ENCODE measurements at places on chromosomes 2 and 18. TPM values are rescaled to one million over a fixed set of nuclear protein-coding genes. Genes with fewer than 3 reads are reported as not detected.
A peak's percentile ranks its signal among the peaks of the same experiment; 100 is the strongest.

INPP5D gene
- total RNA-seq = 0.98 TPM

DNA sequence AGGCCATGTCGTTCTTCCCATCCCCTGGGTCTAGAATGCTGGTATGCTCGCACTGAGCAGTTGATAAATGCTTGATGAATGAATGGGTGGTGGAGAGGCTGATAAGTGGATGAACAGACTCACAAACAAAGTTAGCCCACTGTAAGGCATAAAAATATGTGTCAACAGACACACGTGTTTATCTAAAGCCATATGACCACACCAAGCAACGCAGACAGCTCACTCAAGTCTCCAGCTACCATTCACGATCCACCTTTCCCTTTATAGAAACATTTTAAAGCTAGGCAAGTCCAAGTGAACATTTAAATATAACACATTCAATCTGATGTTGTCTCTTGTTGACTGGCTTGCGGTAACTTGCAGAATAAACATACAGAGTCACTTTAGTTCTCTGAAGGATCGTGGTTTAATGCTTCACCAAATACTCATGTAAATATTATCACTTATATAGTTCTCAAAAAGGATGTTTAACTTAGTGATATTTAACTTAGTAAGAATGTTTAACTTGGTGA, 105.5 kb downstream of the NOL10 start:
- no peak for DNase-seq

GRCh38 chr2:182435754-182436153, 8.9 kb upstream of the PDE1A start:
- peak; percentile 67 for DNase-seq

DNA sequence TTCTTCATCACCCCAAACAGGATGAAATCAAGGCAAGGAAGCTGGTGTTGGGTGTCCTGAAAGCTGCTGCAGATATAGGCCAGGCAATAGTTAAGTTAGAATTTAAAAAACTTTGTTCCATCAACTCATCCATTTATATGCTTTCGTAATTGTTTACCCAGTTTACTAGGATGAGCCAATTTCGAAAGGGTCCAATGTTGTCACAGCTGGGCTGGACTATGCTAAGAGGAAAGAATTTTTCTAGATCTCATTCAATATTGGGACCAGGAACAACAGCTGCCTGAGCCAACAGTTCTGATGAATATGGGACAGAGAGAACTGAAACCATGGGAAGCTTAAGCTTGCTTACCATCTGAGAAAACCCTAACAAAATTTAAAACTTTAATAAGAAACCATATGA, 21.6 kb upstream of the SP3 start:
- DNase-seq = no peak

MC2R gene
- not detected for total RNA-seq

DNA sequence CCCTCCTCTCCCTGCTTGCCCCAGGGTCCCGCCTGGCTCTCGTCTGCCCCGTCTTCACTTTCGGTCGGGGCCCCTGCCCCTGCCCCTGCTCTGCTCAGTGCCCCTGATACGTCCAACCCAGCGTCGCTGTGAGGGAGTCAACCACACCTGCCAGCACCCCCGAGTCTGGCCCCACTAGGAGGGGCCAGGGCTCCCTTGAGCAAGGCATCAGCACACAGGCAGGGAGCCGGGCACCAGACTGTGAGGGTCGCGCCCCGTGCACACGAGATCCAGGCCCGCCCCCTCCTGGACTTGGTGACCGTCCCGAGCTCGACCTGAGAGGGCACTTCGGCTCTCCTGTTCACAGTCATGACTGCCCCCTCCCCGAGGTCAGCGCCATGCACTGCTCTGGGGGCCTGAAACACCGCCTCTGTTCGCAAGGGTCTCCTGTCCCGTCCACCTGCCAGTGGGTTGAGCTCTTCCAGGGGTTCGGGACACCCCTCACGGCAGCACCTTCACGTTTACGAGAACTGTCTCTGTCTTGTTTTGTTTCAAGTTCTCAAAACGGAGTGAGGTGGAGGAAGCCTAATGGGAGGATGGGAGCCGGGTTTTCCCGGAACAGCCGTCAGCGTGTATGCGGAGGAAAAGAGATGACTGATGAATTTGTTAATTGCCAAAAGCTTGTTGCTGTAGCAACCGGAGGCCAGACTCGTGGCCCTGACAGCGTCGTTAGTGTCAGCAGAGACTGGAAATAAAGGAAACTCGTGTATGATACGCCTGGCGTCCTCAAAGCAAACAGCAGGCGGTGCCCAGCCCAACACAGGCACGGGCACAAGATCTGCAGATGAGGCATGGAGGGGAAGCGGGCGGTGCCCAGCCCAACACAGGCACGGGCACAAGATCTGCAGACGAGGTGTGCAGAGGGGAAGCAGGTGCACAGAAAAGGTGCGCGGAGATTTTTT, 48.2 kb upstream of the KCNG2 start:
- no peak for DNase-seq

DNA sequence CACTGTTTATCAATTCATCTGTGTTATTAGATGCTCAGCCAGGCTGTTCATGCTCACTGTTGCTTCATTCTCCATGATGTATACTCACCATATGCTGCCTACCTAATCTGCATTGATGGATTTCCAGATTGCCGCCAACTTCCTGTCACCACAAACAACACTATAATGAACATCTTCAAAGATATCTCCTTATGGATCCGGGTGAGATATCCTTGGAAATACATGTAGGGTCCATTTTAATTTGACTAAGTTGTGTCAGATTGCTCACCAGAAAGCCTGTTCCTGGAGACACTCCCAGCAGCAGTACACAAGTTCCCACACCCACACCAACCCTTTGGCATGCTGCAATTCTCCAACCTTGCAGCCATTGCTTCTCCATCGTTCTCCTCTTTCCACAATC, 547.5 kb upstream of the TNP1 start:
- DNase-seq = no peak

DNA sequence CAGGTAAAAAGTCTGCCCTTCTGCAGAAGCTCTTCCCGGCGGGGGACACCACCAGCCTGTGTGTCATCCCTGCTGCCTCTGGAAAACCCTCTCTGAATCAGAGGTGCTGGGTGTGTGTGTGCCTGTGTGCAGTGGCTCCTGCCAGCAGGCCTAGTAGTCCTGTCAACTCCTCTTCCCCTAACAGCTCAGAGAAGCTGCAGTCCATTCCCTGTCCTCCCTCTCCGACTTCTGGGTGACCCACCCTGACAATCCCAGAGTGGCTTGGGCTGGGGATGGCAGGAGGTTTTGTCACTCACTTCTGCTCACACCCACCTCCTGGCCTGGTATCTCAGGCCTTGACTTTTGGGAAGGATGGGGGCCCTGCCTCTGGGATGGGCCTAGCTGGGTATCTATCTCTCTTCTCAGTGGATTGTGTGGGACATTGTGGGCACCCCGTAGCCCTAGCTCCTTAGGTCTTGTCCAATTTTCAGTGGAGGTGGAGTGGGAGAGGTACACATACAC, 2.3 kb downstream of the WNT10A start:
- DNase-seq = no peak

- DNase-seq = peak; percentile 42
These were observed 7.3 kb downstream of the NBEAL1 start for GRCh38 chr2:203021991-203022390.

RESP18 gene
- not detected for total RNA-seq

Data from fibroblast of the aortic adventitia (primary cell).